NCI-H2227 treated with DMSO at 0.1 percent for 48 hours (cell line): ENCODE measurements at places on chromosomes 4 and X.

DNA sequence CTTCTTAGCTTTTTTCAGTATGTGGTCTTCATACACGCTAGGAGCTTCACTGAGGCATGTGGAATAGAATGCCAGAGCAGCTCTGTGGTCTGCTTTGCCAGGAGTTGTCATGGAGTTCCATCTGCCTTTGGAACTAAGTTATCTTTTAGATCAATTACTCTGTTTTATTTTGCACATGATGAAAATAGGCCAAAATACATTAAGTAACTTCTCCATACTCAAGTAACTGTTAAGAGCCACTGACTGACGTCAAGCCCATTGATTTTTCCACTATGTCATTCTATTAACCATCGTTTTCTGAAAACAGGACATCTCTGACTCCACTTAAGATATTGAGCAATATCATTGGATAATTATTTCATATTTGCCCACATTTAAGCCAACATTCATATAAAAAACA, 415.1 kb upstream of the MAD2L1 start:
- DNase-seq: no peak

- DNase-seq: no peak
Observed at GRCh38 chrX:154010330-154011087, 9.2 kb downstream of the IRAK1 start.

- no peak for DNase-seq
Observed at GRCh38 chrX:44240036-44240435, 103.4 kb downstream of the EFHC2 start.

GRCh38 chr4:17817027-17817426, 6.2 kb downstream of the NCAPG start:
- DNase-seq: peak; percentile 32

DNA sequence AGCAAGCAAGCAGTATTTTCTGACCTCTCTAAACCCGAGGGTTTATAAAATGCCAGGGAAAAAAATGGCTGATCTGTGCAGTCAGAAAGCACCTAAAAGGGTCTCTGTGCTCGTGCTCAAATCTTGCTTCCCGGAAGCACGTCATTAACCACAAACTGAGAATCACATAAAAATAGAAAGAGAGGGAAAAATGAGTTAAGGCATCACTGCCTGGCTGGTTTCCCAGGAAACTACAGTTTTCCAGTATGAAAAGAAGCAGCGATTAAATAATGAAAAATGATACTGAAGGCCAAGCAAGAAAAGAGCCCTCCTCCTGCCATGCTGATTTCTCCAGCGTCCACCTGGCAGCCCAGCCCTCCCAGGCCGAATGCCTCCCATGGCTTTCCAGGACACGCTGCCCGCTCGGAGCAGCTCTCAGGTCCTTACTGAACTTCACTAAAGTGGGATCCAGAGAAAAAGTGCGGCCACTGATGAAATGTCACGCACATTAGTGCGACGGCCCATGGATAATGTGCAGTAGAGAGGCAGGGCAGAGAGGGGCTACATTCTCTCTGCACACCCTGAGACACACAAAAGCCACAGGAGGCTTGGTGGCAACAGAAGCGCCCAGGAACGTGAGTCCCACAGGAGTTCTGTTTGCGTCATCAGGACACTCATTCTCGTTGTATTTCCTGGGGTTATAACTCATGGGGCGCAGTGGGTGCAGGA, 80.4 kb downstream of the WFS1 start:
- no peak for DNase-seq

DNA sequence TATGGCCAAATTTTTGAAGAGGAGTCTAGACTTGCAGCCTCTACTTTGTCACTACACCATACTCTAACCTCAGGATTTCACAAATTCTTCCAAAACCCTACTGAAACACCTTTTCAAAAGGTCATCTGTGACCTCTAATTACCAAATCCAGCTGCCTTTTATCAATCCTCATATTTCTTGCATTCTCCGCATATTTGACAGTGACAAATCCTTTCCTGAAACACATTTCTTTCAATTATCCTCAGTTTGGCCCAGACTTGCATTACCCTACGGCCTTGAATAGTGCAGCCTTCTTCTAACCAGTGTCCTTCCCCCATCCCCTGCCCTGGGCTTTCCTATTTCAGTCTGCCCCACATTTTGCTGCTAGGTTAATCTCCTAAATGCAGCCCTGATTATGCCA, 25.5 kb downstream of the MID2 start:
- no peak for DNase-seq

DNA sequence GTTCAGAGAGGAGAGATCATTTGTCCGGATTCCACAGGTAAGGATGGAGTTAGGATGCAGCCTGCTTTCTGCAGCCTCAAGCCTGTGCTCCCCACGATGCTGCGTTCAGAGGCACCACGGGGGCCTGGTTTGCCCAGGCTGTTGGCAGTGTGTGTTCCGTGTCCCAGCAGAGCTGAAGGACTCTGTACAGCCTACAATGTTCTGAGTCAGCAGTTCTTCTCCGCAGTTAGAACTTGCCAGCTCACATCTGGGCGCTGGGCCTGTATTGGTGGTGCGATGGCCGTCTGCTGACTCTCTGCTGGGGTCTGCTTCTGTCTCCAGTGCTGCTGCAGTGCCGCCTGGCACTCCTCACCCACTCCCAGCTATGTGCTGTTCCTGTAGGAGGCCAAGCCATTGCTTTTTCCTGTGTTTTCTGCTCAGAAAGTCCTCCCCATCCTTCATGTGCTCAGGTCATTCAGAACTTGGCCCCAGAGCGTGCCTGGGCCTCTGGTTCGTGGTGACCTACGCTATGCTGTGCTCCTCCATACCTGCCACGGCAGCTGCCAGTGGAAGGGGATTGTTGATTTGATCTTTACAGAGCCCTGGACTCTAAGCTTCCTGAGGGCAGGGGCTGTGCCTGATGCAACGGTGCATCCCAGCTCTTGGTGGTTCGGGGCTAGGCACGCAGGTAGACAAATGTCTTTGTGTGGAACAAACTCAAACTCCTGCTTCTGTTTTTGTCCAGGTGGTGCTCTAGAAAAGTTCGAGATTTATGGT, 42.6 kb upstream of the TADA2B start:
- no peak for DNase-seq

DNA sequence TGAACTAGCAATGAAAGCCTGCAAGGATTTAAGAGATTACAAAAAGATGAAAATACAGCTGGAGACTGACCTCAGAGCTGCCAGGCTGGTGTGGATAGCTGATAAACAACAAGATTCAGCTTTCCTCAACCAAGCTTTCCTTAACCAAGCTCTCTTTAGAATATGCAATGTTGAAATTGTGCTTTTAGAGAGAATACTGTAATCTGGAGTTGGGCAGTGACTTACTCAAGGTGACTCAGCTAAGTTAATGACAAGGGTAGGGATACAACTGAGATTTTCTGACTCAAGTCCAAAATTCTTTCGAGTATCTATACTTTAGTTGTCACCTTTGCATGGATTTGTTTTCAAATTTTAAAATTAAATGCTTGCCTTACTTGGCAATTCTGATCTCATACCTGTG, 98.0 kb downstream of the AMMECR1 start:
- DNase-seq: no peak

DNA sequence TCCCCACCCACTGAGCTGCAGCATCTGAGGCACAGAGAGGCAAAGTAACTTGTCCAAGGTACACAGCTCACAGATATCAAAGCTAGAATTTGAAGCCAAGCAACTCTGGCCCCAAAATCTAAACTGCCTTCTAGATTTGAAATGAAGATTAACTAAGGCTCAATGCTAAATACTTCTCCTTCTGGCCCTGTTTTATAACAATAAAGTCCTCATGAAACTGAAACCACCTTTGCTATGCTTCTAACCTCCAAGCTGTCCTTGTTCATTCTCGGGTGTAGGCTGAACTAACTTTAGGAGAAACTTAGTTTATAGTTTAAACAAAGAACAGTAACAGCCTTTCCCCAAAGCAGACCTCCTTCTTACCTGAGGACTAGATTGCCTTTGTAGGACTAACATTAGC, 93.6 kb downstream of the DCTD start:
- DNase-seq: no peak

- DNase-seq: no peak
Observed at GRCh38 chr4:22055954-22056353, 107.4 kb upstream of the KCNIP4 start.

- peak; percentile 7 for DNase-seq
Observed at GRCh38 chrX:151982222-151982621, 7.7 kb upstream of the GABRE start.

GRCh38 chrX:115560978-115561604, at the start of gene PLS3:
Gene PLS3, plus strand, starts transcription at chrX:115561174. Its CDS starts 49,077 bp downstream, at chrX:115610251.
- DNase-seq: no peak

- DNase-seq: no peak
Observed at GRCh38 chr4:13367691-13368090, 116.4 kb downstream of the RAB28 start.

- DNase-seq: no peak
Observed at GRCh38 chr4:184282251-184282713, 64.6 kb upstream of the ENPP6 start.

GRCh38 chr4:147842573-147842972, 110.7 kb downstream of the ARHGAP10 start:
- no peak for DNase-seq

GRCh38 chrX:20530406-20530921, 263.8 kb upstream of the RPS6KA3 start:
- DNase-seq: peak; percentile 90

DNA sequence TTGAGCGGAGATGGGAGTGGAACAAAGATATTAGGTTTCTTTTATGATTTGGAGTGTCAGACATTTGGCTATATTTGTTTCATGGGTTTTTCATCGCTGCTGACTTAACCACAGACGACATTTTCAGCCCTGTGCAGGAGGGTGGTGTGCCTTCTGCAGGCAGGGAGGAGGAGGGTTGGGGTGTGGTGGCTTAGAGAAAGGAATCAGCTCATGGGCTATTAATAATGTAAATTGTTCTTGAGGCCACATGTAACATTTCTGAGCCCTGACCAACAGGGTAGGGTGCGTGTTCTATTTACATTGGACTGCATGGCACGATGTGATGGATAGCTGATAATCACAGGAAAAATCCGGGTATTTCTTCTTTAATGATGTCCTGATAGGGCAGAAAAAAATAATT, 67.6 kb downstream of the POLA1 start:
- DNase-seq: no peak

- DNase-seq: no peak
Observed at GRCh38 chr4:3851211-3851610, 85.0 kb downstream of the ADRA2C start.

GRCh38 chr4:24076811-24077210, 187.0 kb upstream of the PPARGC1A start:
- no peak for DNase-seq

- DNase-seq: no peak
Observed at GRCh38 chr4:20901851-20902250, 201.6 kb downstream of the PACRGL start.

GRCh38 chrX:98956014-98956413, 1454.1 kb downstream of the PCDH19 start:
- no peak for DNase-seq

GRCh38 chrX:9758021-9758638, 7.5 kb downstream of the GPR143 start:
- DNase-seq: no peak

DNA sequence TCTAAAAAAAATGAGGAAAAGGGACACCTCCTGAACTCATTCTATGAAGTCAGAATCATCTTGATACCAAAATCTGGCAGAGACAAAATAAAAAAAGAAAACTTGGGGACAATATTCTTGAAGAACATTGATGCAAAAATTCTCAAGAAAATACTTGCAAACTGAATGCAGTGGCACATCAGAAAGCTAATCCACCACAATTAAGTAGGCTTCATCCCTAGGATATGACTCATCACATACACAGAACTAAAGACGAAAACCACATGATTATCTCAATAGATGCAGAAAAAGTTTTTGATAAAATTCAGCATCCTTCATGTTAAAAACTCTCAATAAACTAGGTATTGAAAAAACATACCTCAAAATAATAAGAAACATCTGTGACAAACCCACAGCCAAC, 98.3 kb downstream of the FAM47B start:
- no peak for DNase-seq

DNA sequence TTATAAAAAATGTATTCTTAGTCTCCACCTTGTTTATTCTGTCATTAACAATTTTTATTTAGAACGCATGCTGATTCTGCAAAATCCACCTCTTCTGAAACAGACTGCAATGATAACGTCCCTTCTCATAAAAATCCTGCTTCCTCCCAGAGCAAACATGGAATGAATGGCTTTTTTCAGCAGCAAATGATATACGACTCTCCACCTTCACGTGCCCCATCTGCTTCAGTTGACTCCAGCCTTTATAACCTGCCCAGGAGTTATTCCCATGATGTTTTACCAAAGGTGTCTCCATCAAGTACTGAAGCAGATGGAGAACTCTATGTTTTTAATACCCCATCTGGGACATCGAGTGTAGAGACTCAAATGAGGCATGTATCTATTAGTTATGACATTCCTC, 75.6 kb upstream of the SMARCA5 start:
- no peak for DNase-seq

- DNase-seq: no peak
Observed at GRCh38 chrX:153061732-153062131, 5.5 kb downstream of the PNMA3 start.

DNA sequence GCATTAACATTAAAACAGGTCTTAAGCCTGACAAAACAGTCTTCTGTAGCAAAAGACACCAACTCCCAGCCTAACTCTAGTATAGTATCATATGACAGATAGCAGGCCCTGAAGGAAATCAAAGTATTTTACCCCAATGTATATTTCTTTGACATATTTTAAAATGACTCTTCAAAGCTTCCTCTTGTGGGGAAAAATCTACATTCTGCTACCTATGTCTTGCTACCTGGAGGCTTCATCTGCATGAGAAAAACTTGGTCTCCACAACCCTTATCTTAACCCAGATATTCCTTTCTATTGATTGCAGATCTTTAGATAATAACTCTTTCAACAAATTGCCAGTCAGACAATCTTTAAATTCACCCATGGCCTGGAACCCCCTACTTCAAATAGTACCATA, 1620.4 kb downstream of the PCDH7 start:
- no peak for DNase-seq
